ENCODE measurements at places on chromosomes 7 and 10. TPM values are rescaled to one million over a fixed set of nuclear protein-coding genes. Genes with fewer than 3 reads are reported as not detected.

Gene VPS50
- 13.2 TPM for total RNA-seq

Gene SH2B2
- 0.77 TPM for total RNA-seq

Gene GIMAP1
- 8.0 TPM for total RNA-seq

Gene FAM25G
- not detected for total RNA-seq

Gene ACTL6B
- total RNA-seq: not detected

Gene SLC13A1
- not detected for total RNA-seq

Gene NUDT1
- total RNA-seq: 13.0 TPM

Gene PNLIPRP2
- not detected for total RNA-seq

Gene ANKRD22
- not detected for total RNA-seq

- no peak for DNase-seq
Observed at GRCh38 chr10:119396008-119396708, 146.4 kb downstream of the RGS10 start.

- no peak for DNase-seq
Observed at GRCh38 chr10:44759122-44759521, 152.0 kb upstream of the TMEM72 start.

- no peak for DNase-seq
Observed at GRCh38 chr10:95260397-95260881, 30.4 kb downstream of the PDLIM1 start.

DNA sequence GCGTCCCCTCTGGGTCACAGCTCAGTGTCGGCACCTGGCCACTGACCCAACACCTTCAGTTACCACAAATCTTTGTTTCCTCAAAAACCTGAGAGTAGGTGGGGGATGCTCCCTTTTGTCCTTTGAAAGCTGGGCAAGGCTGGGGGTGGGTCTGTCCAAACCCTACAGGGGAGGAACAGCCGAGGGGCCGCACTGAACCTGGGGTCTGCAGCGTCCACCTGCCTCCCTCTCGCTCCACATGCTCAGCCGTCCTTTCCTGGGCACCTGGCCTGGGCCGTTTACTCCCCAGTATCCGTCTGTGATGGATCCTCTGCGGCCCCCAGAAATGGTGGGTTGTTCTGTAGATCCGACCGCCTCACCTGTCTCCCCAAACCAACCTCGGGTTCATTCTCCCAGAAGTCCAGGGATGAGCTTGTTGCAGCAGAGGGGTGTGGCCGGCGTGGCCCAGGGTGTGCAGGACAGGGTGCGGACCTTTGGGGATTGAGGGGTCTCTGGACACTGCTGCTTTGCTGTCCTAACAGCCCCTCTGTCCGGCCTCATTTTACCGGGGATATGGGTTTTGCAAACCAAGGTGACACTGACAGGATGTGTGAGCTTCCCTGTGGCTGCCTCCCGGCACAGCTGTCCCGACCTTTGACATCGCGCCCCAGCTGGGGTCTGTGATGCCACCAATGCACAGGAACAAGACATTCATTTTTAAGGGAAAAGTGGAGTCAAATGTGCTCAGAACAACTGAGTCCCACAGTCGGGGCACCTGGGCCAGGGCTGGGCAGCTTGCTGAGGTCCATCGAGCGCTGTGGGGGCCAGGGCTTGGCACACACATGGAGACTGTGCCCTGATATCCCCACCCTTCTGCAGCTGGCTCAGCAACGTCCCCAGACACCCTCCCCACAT is 115.9 kb downstream of the VIPR2 start:
- DNase-seq: no peak

GRCh38 chr7:148699024-148699781 is 500 bp downstream of the CUL1 start:
- DNase-seq: peak; percentile 37

DNA sequence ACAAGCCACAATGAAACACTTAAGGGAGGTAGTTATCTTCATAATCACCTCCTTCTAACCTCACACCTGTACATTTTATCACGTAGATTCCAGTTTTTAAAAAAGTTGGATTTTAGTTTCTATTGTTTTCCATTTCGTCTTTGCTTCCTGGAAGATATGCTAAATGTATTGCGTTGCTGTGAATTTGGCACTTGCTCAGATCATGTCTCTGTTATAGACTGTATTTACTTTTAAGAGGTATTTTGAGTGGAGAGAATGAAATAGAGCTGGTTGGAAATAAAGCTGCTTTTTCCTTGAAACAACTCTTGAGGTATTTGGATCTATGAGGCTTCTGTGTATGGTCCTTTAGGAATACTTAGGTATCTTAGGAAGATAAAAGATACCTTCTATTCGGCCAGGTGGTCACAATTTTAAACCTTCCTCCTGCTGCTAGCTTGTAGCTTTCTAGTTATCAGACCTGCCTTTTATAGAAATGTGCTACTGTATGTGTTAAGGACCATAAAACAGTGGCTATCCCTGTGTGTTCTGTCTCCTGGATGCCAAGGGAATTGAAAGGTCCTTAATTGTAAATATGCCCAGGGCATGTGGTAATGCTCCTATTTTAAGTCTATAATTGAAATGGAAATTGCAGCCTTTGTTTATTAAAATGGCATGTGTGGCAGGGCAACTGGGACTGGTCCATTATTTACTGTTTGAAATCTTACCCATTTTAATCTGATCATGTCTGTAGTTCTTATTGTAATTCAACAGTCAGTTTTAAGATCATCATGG is 147.7 kb downstream of the SND1 start:
- DNase-seq: no peak

DNA sequence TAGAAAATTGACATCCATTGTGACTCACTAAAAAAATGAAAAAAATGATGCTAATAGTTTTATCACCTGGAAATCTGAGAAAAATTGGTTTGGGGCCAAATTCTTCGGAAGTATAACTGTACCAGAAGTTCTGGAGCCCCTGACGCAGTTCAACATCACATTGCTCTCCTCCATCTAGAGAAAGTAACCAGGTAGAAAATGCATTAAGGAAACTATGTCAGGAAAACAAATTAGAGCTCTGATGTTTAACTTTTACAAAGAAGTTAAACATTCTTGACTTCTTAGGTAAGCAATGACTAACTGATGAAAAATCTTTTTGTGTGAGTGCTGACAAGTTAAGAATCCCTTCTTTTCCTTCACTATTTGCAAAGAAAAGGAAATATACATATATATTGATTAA is 61.1 kb upstream of the TMEM196 start:
- DNase-seq: no peak

DNA sequence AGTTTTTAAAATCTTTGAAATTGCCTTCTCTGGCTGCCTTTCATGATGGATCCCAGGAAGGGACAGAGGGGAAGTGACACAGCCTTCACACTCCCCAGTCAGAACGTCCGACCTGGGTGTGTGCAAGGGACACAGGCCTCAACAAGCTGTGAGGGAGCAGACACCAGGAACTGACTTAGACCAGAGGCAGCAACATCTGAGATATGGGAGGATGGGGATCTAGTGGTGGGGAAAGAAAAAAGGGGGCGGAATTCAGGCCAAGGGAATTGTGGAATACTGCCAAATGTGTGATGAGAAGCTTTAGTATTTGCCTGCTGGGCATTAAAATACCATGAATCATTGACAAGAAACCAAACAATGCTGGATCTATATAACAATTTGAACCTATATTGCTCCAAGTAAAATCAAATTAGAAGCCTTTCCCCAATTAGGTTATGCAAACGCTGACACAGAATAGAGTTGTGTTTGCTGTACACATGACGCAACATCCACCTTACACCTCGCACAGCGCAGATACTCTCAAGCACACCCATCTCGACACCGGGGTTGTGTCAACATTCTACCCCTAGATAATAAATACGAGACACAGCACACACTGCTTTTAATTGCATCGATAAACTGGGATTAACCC is 17.2 kb upstream of the MNX1 start:
- DNase-seq: no peak

- peak; percentile 68 for DNase-seq
Observed at GRCh38 chr10:119268871-119269506, 61.6 kb downstream of the GRK5 start.

- peak; percentile 12 for DNase-seq
Observed at GRCh38 chr7:119175911-119176627, 951.6 kb downstream of the ANKRD7 start.

DNA sequence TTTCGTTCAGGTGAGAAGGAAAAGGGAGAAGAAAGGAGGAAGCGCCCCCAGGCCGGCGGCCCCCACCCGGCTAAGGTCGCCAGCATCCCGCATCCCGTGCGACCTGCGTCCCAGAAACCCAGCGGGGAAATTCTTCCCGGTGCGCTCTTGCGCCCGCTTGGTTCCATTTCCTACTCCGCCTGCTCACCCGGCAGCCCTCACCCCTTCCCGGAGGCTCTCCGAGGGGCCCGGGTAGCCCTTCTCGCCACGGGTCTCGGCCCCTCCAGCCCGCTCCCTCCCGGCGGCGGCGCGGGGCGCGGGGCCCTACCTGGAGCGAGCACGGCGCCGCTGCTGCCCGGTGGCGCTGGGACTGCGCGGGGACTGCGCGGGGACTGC is at the start of gene PRKCQ:
TSS of gene PRKCQ (minus strand) at position 373 of the 375 bp plus-strand sequence. CDS start 65,141 bp downstream, outside the sequence.
- DNase-seq: no peak

GRCh38 chr10:5076615-5077014 is 17.6 kb upstream of the AKR1C3 start:
- no peak for DNase-seq

GRCh38 chr7:108408296-108408991 is 47.8 kb downstream of the NRCAM start:
- no peak for DNase-seq

DNA sequence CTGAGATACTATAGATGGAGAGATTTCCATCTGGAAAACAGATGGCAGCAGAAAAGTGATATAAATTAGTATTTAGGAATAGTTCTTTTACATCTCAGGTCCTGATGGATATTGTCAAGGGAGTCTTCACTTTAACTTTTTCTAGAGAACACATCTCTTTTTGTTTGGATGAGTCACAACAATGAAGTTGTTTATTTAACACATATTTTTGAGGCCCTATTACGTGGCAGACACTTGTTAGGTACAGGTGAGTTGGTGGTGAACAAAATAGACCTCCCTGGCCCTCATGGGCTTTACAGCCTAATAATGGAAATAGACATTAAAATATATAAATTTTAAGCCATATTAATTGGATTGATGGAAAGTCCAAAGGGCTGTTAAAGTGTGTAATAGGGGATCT is 168.3 kb downstream of the VTI1A start:
- no peak for DNase-seq

DNA sequence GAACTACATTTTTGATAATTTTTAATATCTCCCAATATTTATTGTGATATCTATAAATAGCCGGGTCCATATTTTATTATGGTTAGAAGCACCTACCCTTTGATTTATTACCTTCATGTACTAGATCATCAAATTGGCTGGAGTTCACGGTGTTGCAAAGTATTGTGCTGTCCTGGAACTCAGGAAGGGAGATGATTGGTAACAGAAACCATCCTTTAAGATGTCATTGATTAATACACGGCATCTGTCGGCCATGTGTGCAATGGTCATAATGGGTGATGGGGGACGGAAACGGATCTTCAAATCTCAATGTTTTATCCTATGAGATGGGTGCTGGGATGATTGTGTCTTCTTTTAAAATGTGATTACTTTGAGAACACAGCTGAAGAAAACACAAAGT is 157.0 kb downstream of the NEBL start:
- DNase-seq: no peak

DNA sequence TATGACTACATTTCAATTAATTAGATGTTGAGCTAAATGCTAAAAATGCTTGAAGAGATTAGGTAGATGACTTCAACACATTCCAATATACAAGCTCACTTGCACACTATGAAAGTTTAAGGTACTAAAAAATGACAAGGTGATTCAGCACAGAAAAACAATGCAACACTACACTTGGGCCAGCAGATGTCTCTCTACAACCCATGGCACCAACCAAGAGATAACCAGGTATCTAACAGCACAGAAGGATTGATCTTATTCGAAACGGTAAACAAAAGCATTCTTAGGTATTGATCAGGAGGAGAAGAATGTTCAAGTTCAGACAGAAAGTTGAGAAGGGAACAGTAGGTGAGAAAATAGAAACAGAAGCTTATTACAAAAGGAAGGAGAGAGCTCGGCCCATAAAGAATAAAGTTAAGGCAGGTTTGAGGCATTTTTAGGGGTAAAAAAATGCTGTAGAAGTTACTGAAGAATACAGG is 248.2 kb upstream of the KLF14 start:
- DNase-seq: no peak

GRCh38 chr7:90709501-90710465 is 113.7 kb downstream of the CDK14 start:
- no peak for DNase-seq

- DNase-seq: no peak
Observed at GRCh38 chr10:123999956-124000615, 93.3 kb downstream of the CHST15 start.

GRCh38 chr10:18087355-18087754 is 52.9 kb upstream of the CACNB2 start:
- DNase-seq: no peak
